Activated CD4-positive, alpha-beta T cell treated with anti-CD3 and anti-CD28 coated beads, Interleukin-2, amount 50 U/mL, for 4 hours (primary cell): ENCODE measurements at places on chromosomes 4 and X.

DNA sequence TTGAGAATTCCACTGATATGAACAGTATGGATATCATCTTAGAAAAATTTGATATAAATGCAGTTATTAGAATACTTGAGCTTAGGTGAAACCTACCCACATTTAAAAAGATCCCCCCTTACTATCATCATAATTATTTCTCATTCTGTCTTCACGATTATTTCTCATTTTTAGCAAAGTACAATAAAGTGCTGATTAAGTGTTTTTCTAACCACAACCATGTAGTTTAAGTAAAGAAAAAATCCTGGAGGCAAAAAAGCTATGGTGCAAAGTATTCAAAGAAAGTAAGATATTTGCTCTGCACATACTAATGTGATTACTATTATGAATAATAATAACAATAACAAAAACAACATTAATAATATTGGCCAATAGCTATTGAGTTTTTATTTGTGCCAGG, 365.6 kb upstream of the PCDH7 start:
- DNase-seq = no peak

- no peak for DNase-seq
Measured at GRCh38 chr4:148692242-148692641, 250.0 kb upstream of the NR3C2 start.

- no peak for DNase-seq
Measured at GRCh38 chr4:116320859-116321258, 764.5 kb downstream of the TRAM1L1 start.

DNA sequence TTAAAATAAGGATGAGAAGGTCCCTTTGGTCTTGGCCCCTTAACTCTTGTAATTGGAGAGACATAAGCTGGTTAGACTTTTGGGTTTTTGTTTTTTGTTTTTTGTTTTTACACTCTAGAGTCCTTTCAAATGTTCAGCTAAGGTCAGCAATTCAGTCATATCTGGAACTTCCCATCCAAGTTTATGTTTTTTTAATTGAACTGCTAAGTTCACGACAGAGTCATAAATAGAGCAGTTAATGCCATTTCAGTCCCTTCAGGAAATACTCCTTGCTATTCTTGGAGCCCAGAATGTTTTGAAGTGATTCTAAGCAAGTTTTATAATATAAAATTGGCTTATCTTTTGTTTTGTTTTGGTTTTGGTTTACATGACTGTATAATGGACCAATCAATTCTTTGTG, 329.4 kb upstream of the PABPC4L start:
- DNase-seq = no peak

GRCh38 chr4:169070071-169070894, 60.2 kb upstream of the CBR4 start:
- no peak for DNase-seq

- DNase-seq = no peak
Measured at GRCh38 chr4:6008092-6008551, 10.1 kb downstream of the C4orf50 start.

DNA sequence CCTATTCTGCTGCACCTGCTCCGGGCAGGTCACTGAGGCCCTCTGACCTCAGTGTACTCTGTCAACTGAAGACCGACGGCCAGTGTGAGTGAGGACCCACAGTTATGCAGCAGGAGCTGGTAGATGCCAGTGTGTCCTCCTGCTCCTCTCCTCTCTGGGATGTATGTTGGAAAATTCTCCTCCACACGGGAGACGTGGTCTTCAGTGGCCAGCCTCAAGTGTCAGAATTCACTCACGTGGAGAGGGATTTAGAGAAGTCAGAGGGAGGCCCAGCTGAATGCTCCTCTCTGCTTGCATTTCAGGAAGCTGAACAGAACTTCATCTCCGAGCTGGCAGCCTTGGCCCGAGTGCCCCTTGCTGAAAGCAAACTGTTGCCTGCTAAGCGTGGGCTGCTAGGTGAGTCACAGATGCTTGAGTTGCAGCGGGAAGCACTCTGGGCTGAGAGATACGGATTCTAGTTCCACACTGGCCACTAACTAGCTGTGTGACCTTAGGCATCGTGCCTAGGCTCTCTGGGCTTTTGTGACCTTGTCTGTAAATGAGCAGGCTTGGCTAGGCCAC, 83.6 kb downstream of the CRMP1 start:
- DNase-seq = no peak

GRCh38 chr4:665381-665750, 8.7 kb downstream of the ATP5ME start:
- no peak for DNase-seq

GRCh38 chrX:150036641-150037040, 98.3 kb upstream of the EOLA2 start:
- no peak for DNase-seq

GRCh38 chrX:66046612-66047235, 6.8 kb upstream of the VSIG4 start:
- peak; percentile 12 for DNase-seq

DNA sequence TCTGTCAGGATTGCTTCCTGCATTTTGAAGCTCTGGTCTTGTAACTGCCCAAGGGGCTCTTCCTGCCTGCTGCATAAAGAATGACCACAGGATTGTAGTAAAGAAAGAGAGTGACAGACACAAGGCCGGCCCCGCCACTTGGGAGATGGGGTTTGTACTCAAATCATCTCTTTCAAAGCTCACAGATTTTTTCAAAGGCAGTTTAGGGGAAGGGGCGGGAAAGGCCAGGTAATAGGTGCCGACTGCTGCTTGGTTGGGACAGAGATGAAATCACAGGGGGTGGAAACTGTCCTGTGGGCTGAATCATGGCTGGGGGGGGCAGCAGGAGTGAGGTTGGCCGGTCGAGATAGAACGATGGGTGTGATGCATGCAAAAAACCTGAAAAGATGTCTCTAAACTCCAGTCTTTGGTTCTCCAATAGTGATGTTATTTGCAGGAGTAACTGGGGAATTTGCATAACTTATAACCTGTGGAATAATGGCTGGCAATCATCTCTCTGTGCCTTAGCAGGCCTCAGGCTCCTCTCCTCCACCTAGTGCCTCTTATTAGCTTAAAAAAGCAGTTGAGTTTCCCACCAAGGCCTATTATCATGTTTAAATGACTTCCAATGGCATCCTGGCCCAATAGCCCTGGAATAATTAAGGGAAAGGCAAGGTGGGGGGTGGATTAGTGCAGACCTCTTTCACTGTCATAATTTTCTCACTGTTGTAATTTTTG, 778.4 kb upstream of the FRG1 start:
- DNase-seq = no peak

DNA sequence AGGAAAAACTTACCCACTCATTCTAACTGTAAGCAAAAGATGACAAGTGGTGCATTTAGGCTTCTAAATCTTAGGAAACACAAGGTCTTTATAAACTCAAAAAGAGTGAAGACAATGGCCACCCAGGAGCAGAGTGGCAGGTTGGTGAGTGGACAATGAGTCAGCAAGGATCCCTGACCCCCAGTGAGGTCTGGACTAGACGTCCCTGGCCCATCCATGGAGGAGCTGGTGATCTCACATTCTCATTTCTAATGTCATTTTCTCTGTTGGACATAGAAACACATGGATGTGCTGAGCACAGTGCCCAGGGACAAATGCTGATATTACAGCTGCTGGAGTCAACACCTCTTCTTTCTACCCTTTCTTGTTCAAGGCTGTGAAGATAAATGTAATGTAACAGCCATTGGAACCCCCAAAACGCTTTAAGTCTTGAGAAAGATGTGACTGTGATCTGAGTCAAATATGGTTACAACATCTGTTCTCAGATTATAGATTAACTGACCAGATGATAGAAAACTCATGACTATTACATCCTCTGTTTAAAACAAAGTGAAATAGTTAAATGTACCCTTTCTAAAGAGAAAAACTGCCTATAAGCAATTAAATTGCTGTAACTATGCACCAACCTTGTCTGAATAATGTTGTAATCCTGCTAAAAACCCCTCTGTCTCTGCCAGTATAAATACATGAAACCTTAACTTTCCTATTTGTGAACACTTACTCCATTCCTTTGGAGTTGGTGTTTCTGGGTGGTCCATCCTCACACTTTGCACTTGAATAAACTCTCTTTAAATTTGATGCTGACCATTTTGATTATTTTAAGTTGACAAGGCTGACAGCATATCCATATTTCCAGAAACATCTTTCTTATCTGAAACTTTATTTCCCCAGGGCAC, 92.7 kb downstream of the USP46 start:
- DNase-seq = no peak

DNA sequence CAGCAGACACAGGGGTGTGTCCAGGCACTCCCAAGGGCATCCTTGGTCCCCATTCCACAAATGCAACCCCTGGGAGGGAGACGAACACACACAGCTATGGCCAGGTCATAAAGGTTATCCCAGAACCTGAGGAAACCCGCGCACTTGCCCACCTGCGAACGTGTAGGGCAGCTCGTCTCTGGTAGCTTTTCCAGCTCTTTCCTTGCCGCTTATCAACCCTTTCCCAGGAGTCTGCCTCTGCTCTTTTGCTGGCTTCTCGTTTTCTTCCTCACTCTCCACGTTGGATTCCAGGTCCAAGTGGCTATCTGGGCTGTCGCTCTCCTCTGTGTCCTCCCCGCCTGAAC, 13.5 kb downstream of the NOP14 start:
- DNase-seq = no peak

- DNase-seq = no peak
Measured at GRCh38 chrX:49760290-49760890, 64.6 kb upstream of the PAGE1 start.

GRCh38 chrX:82230013-82230412, 1028.1 kb downstream of the SH3BGRL start:
- DNase-seq = no peak

DNA sequence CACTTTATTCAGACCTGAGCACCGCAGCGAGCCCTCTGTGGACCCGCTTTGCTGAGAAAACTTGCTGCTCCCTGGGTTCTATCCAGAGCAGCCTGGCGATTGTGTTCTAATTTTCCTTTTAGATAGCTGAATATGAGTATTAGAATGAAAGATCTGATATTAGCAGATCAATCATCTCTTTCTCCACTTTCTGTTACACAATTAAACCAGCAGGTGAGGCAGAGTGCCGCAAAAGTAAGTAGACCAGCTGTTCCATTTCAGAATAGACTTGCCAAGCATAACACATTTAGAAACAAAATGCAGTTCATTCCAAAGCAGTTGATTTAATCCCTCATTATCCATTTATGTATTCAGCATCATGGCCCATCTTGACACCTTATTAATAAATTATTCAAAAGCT, 58.6 kb downstream of the PALLD start:
- DNase-seq = no peak

DNA sequence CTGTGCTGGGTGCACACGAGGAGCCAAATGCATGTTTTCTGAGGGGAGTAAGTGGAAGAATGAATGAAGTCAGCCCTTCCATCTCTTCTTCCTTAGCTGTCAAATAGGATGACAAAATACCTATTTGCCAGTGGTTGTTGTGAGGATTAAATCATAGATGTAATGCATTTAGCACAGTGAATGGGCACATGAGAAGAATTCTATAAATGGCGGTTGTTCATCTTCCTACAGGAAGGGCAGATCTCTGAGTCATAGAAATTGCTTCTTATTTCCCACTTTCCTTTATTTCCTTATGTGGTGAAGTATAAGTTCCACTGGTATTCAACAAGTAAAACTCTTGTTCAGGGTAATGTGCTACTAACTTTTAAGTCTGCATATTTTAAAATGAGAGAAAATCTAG, 83.1 kb downstream of the SORBS2 start:
- no peak for DNase-seq

GRCh38 chr4:22708961-22709360, 16.2 kb downstream of the GBA3 start:
- no peak for DNase-seq

DNA sequence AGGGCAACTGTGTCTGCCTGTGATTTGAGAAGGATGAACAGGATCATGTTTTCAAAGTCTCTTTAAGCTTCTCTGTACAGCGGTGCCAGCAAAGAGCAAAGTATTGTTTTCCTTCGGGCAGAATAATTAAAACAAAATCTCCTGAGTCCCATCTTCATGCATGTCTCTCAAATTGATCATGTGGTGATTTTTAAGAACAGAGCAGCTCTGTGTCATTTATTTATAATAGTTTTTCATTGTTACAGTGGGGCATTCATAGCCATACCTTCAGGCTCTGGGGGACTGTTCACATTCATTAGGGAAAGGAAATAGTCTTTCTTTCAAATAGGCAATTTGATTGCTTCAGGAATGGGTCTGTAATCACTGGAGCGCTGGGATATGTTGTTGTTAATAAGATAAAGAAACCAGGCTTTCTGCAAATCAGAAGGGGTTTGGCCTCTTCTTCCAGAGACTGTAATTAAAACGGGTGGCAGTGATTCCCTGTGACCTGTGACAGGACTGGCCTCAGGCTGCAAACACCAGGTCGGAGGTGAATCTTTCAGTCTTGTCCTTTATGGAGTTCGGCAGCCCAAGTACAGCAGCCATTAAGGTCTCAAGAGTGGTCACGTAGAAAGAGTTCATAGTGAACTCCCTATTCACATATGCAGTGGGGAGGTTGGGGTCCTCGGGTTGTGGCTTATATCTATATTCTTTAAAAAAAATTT, 29.3 kb upstream of the CBR4 start:
- no peak for DNase-seq

DNA sequence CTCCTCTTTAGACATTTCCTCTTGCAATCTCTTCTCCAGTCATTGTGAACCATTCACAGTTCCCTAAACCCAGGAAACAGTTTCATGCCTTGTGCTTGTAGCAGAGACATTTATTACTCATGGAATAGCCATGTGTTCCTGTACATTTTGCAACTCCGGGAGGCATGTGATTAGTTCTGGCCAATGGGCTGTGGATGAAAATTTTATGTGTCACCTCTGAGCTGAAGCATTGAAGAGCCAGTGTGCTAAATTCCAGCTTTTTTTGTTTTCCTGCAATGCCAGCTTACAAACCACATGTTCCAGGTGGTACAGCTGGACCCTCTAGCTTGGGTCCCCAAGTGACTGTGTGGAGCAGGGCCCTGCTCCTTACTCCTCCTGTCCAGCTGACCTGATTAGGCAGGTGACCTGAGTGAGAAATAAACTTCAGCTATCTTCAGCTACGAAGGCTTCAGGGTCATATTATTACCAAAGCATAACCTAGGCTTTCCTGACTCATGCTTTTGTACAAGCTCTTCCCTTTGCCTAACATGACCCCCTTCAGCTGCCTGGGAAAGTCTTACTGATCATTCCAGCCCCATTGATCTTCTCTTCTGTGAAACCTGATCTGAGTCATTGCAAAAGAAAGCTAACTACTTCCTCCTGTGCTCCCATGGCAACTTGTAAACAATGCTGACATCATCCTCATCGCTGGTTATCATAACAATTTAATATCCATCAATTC, 200.4 kb downstream of the PTTG2 start:
- DNase-seq = peak; percentile 43

- DNase-seq = no peak
Measured at GRCh38 chr4:174591243-174592021, 69.1 kb upstream of the HPGD start.

DNA sequence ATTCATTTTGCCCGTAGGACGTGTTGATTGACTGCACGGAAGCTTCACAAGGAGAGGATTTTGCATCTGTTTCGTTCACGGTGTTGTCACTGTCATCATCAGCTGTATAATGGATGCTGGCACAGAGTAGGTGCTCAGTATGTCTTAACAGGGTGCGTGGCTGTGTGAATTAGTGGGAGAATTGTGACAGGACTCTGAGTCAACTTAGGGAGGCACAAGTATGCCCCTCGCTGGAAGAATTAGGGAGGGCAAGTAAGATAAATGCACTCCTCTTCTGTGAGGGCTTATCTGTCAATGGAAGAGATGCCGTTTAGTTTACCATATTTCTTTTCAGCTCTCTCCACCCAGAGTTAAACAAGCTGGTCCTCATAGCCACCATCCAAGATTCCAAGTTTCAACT, 107.2 kb downstream of the TRIML1 start:
- no peak for DNase-seq

- no peak for DNase-seq
Measured at GRCh38 chr4:42906341-42906740, 13.8 kb downstream of the GRXCR1 start.

- DNase-seq = no peak
Measured at GRCh38 chr4:8220661-8221450, 21.8 kb downstream of the SH3TC1 start.
